Smooth muscle cell of bladder (primary cell): ENCODE measurements at places on chromosomes 11 and 22. TPM values are rescaled to one million over a fixed set of nuclear protein-coding genes. Genes with fewer than 3 reads are reported as not detected.

The LMO1 gene
- not detected in 2 replicates for total RNA-seq

The OR52I2 gene
- total RNA-seq: not detected in 2 replicates

The GLYATL2 gene
- 0.65 and 0.71 TPM in 2 replicates for total RNA-seq

The CCDC179 gene
- total RNA-seq: not detected in 2 replicates

The NLRP14 gene
- total RNA-seq: 0.09 and 0.14 TPM in 2 replicates

The GLYATL1 gene
- total RNA-seq: 0.57 TPM in 1 of 2 replicates, not detected in the other
